ENCODE measurements at places on chromosomes 1 and 21. TPM values are rescaled to one million over a fixed set of nuclear protein-coding genes. Genes with fewer than 3 reads are reported as not detected.

GRCh38 chr1:232244426-232244825, 385.5 kb downstream of the SIPA1L2 start:
- H3K4me3 ChIP-seq = no peak overlapping the region
- H3K4me1 ChIP-seq = peaks cover 2% of the 10 kb centered on the region
- peaks cover 34% of the 10 kb centered on the region for H3K27me3 ChIP-seq
- no peaks in the 10 kb centered on the region for H3K36me3 ChIP-seq
- DNase-seq = no peak

DNA sequence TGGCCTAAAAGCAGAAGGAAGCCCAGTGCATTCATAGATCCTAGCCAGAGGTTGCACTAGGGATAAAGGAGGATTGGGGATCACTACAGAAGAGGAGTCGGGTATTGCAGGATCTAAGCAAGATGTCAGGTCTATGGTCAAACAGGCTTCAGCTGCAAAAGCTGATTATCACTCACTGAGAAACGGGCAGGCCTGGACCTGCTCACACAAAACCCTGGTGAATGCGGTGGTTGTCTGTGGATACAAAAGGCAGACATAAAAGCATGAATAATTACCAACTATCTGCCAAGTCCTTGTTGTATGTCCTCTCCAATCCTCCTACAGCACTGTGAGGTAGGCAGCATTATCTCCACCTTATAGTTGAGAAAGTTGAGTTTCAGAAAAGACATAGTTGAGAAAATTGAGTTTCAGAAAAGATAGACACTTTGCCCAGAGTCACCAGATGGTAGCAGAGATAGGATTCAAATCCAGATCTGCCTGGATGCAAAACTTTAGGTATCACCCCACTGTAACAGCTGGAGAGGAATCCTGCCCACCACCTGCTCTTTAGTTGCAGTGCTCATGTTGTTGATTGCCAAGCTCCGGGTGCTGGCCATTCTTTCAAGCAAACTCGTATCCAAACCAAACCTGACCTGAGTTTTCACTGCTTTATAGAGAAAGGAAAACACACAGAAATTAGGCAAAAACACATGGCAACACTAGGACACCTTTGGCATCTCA, 49.6 kb upstream of the HOOK1 start:
- DNase-seq = no peak
- no peaks in the 10 kb centered on the region for H3K36me3 ChIP-seq
- no peak overlapping the region for H3K4me3 ChIP-seq

GRCh38 chr1:119387858-119388257, 19.3 kb downstream of the HAO2 start:
- H3K27ac ChIP-seq = no peak overlapping the region
- no peak overlapping the region for H3K4me3 ChIP-seq
- no peaks in the 10 kb centered on the region for H3K4me1 ChIP-seq
- peaks cover 17% of the 10 kb centered on the region for H3K27me3 ChIP-seq

DNA sequence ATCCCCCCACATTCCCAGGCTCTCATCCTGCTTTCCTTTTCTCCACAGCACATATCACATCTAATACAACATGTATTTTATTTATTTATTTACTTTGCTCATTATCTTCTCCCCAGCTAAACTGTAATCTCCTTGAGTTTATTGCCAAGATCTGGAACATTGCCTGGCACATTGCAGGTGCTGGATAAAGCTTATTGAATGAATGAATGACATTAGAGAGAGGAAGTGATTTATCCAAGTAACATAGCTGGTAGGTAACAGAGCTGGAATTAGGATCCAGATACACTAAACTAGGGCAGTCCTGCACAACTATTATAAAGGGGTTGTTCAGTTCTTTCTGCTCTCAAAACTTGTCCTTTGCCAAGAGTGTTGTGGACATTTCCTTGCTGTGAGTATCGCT, 8.6 kb upstream of the PTAFR start:
- no peak overlapping the region for H3K4me3 ChIP-seq
- H3K27me3 ChIP-seq = peaks cover 24% of the 10 kb centered on the region
- H3K27ac ChIP-seq = no peak overlapping the region
- H3K4me1 ChIP-seq = peaks cover 12% of the 10 kb centered on the region
- DNase-seq = no peak

GRCh38 chr1:153929981-153930948, 7.5 kb upstream of the GATAD2B start:
- H3K27me3 ChIP-seq = no peaks in the 10 kb centered on the region
- H3K36me3 ChIP-seq = peaks cover 14% of the 10 kb centered on the region
- no peak overlapping the region for H3K4me3 ChIP-seq
- DNase-seq = no peak

- peaks cover 25% of the 10 kb centered on the region for H3K4me1 ChIP-seq
- H3K36me3 ChIP-seq = no peaks in the 10 kb centered on the region
- DNase-seq = no peak
- H3K27me3 ChIP-seq = peaks cover 36% of the 10 kb centered on the region
- H3K4me3 ChIP-seq = no peak overlapping the region
- H3K27ac ChIP-seq = no peak overlapping the region
Observed at GRCh38 chr1:155077758-155078445, 735 bp upstream of the EFNA3 start.

GRCh38 chr21:38709876-38710275, 95.9 kb upstream of the ETS2 start:
- H3K27me3 ChIP-seq = peaks cover 1% of the 10 kb centered on the region
- H3K27ac ChIP-seq = no peak overlapping the region

- peaks cover 50% of the 10 kb centered on the region for H3K27me3 ChIP-seq
- no peak for DNase-seq
- no peaks in the 10 kb centered on the region for H3K36me3 ChIP-seq
- peaks cover 6% of the 10 kb centered on the region for H3K4me1 ChIP-seq
- no peak overlapping the region for H3K27ac ChIP-seq
- peak overlapping the region; percentile 69 for H3K4me3 ChIP-seq
Observed at GRCh38 chr1:14922942-14923726, 230.4 kb upstream of the TMEM51 start.

GRCh38 chr1:156155756-156156510, 2.5 kb downstream of the SEMA4A start:
- peaks cover 54% of the 10 kb centered on the region for H3K4me1 ChIP-seq
- peaks cover 3% of the 10 kb centered on the region for H3K27me3 ChIP-seq
- DNase-seq = no peak
- no peaks in the 10 kb centered on the region for H3K36me3 ChIP-seq
- H3K27ac ChIP-seq = peak overlapping the region; percentile 39

- H3K27ac ChIP-seq = no peak overlapping the region
- DNase-seq = no peak
- no peaks in the 10 kb centered on the region for H3K36me3 ChIP-seq
- H3K27me3 ChIP-seq = no peaks in the 10 kb centered on the region
- H3K4me3 ChIP-seq = no peak overlapping the region
- H3K4me1 ChIP-seq = peaks cover 8% of the 10 kb centered on the region
Observed at GRCh38 chr1:61141288-61142042, 59.1 kb downstream of the NFIA start.

DNA sequence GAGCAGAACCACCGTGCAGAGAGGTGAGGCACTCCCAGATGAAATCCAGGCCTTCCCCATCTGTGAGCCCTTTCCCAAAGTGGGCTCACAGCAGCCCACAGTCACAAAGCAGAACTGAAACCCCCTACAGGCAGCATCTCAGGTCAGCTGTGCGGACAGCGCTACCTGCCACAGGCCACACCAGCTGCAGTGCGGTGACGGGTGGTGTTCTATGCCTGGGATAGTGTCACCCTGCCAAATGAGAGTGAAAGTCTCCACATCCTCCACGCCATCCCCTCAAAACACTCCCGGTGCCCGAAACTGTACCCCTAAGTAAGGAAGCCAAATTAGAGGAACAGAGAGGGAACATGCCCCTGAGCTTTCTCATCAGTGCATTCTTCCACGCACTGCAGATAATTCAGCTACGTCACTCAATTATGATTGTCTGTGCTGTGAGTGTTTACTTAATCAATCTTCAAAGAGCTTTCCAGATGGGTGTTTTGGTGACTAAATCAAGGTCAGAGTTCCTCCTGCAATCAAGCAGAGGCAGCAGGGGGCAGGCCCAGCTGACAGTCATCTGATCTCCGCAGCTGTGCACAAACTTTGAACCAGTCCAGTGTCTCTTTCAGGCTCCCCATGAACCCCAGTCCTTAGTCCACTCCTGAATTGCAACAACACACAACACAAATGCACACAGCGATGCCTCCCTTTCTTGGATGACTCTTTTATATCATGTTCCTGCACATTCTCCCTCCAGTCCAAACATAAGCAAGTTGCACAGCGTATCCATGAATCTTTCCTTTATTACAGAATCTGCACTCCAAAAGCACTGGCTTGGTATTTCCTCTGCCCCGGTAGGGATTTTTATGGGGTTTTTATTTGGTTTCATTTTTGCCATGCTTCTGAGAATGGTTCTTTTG, 150.0 kb downstream of the TOMM20 start:
- DNase-seq = peak; percentile 60
- no peaks in the 10 kb centered on the region for H3K27me3 ChIP-seq
- peaks cover 68% of the 10 kb centered on the region for H3K4me1 ChIP-seq
- H3K27ac ChIP-seq = peak overlapping the region; percentile 93
- peaks cover 18% of the 10 kb centered on the region for H3K36me3 ChIP-seq
- peak overlapping the region; percentile 68 for H3K4me3 ChIP-seq

GRCh38 chr1:182453631-182454030, 3.7 kb downstream of the RGSL1 start:
- DNase-seq = no peak
- no peaks in the 10 kb centered on the region for H3K4me1 ChIP-seq
- no peak overlapping the region for H3K27ac ChIP-seq
- peaks cover 9% of the 10 kb centered on the region for H3K27me3 ChIP-seq

- H3K36me3 ChIP-seq = peaks cover 11% of the 10 kb centered on the region
- no peaks in the 10 kb centered on the region for H3K4me1 ChIP-seq
- H3K27ac ChIP-seq = no peak overlapping the region
Observed at GRCh38 chr1:246827396-246827795, 103.2 kb downstream of the SCCPDH start.

DNA sequence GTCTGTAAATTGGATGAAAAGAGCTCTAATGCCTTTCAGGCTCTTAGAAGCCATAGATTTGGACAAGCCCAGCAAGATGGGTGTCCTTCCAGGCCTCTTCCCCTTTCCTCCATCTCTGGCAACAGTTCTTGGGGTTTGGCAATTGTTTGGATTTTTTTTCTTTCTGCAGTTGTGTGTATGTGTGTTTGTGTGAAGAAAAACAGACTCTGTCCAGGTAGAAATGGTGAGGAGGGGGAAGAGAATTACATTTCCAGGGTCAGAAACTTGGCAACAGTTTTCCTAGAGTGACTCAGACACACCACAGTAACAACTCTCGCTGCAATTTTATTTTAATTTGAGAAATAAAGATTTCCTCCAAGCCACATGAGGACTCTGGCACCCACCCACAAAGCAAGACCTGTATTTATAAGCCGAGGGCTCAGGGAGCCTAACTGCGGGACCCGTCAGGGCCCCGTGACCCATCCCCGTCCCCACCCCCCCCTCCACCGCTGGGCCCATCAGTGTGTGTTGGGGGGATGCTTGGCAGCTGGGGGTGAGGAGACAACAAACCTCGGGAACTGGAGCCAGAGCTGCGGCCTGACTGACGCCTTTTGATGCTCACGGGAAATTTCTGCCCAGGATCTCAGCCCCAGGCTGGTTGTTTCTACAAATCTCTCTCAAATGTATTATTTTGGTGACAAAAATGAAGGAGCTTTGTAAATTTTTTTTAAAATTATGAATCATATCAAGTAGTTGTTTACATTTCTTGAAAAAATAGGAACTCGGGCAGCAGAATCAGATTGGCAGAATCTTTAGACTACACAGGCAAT, 4.4 kb downstream of the TMEM200B start:
- peaks cover 13% of the 10 kb centered on the region for H3K27me3 ChIP-seq
- H3K4me1 ChIP-seq = no peaks in the 10 kb centered on the region
- no peak overlapping the region for H3K27ac ChIP-seq
- peaks cover 11% of the 10 kb centered on the region for H3K36me3 ChIP-seq
- H3K4me3 ChIP-seq = no peak overlapping the region

DNA sequence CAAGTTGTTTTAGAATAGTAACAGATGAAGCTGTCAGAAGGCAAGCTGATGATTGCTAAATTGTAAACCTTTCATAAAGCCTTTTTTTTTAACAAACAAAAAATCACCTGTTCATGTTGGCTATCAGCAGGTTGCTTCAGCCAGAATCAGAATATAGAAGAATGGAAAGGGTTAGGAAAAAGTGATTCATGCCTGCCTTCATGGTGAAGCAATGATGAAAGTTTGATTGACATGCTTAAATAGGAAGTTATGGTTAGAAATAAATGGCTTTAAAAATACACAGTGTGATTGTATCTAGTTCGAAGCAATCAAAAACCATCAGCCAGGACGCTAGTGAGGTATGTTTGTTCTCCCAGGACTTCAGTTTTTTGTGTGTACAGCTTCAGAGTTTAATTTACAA, 37.9 kb downstream of the GABPA start:
- peaks cover 3% of the 10 kb centered on the region for H3K36me3 ChIP-seq
- H3K4me3 ChIP-seq = peak overlapping the region; percentile 14
- peak overlapping the region; percentile 79 for H3K27ac ChIP-seq
- no peaks in the 10 kb centered on the region for H3K27me3 ChIP-seq

GRCh38 chr1:68141071-68142021, 90.9 kb upstream of the DIRAS3 start:
- no peaks in the 10 kb centered on the region for H3K4me1 ChIP-seq
- DNase-seq = no peak
- H3K36me3 ChIP-seq = no peaks in the 10 kb centered on the region
- H3K27ac ChIP-seq = no peak overlapping the region
- peaks cover 6% of the 10 kb centered on the region for H3K27me3 ChIP-seq
- H3K4me3 ChIP-seq = no peak overlapping the region

- DNase-seq = no peak
- no peaks in the 10 kb centered on the region for H3K27me3 ChIP-seq
- no peak overlapping the region for H3K27ac ChIP-seq
- H3K36me3 ChIP-seq = no peaks in the 10 kb centered on the region
- no peak overlapping the region for H3K4me3 ChIP-seq
Observed at GRCh38 chr1:41317361-41317760, 43.9 kb upstream of the FOXO6 start.

DNA sequence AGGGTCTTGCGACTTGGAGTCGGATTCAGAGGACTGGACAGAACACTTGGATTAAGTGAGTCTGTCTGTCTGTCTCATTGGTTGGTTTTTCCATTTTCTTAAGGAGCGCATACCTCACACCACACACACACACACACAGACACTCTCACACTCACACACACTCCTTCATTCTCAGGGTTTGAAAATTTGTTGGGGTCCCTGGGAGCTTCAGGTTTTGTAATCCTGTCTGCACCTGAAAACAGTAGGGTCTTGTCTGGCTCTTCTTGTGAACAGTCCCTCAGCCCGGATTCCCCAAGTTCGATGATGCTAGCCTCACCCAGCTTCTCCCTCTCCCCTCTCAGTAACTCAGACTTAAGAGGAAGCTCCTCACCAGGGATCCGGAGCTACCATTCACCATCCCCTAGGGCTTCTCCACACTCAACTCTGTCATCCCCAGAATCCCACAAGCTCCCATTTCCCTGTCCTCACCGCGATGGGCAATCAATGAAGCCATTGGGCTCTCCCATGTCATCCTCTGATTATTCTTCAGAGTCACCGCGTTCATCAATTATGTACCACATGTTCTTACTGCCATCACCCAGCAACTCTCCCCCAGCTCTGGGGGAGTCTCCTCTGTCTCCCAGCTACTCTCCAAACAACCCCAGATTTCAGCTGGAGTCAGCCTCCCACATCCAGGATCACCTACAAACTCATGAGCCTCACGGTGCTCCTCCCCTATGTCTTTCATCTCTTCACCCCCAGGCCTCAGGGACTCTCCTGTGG, 1530.9 kb upstream of the TPTE start:
- no peak overlapping the region for H3K27ac ChIP-seq
- DNase-seq = no peak
- no peaks in the 10 kb centered on the region for H3K4me1 ChIP-seq
- no peak overlapping the region for H3K4me3 ChIP-seq

Gene MAP10
- 1.9 TPM for total RNA-seq

Gene MFSD2A
- total RNA-seq = 22.3 TPM

Gene IVL
- not detected for total RNA-seq

Gene SPRR1A
- not detected for total RNA-seq

Gene KIRREL1
- 0.16 TPM for total RNA-seq

Gene PLA2G2D
- total RNA-seq = not detected

Gene PTP4A2
- 342 TPM for total RNA-seq

Gene CELA3B
- not detected for total RNA-seq

Gene KNCN
- total RNA-seq = not detected

Gene GJA9
- total RNA-seq = not detected

Gene RIT1
- 20.0 TPM for total RNA-seq
